ENCODE measurements at places on chromosomes 2 and 18.

DNA sequence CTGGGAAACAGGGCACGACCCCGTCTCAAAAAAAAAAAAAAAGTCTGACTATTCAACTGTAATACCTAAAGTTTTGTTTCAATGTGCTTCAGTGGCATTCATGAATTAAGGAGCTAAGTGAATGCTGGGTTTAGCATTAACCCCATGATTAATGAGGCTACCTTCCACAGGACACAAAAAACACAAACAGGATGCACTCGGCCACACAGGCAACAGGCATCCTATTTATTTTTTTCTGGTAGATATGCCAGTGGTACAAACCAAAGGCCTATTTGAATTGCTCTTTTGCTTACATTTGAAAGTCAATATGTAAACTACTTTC is 48.3 kb downstream of the CDH2 start:
- ATAC-seq = no peak

DNA sequence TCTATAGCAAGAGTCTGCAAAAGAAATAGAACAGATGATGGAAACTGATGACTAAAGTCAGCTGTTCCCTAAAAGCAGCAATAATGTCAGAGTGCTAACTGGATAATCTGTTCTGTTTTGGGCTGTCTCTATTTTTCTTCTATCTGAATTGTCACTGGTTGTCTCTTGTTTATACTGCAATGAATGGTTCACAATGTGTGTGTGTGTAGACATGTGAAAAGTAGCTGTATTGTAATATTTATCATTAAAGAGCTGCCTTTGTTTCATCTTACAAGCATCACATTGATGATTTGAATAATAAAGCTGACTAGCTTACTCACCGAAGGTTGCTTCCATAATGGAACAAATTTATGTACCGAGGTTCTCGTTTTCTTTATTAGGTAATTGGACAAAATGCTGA is 456.0 kb upstream of the ZEB2 start:
- no peak for ATAC-seq

GRCh38 chr2:234278556-234279255 is 218.2 kb downstream of the ARL4C start:
- ATAC-seq = no peak

- ATAC-seq = no peak
These were observed 1.5 kb upstream of the PROM2 start for GRCh38 chr2:95272781-95273180.

DNA sequence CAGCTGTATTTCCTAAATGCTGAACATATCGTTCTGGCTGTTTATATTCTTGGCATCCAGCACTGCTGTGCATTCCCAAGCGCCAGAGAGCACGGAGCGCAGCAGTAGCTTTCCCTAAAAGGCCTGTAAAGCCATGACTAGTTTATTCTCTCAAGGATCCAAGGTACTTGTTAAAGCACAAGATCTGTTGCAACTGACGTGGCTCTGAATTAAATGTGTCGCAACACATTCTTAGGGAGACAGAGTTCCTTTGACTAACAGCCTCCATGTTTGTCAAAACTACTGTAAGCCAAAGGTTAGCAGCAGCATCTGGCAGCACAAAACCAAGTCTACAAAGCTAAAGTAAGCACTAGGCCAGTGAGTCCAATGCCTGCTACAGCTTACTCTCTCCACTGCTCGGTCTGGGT is 188.6 kb upstream of the FN1 start:
- peak; percentile 94 for ATAC-seq

GRCh38 chr2:44948565-44949328 is 7.2 kb downstream of the SIX3 start:
- ATAC-seq = no peak

DNA sequence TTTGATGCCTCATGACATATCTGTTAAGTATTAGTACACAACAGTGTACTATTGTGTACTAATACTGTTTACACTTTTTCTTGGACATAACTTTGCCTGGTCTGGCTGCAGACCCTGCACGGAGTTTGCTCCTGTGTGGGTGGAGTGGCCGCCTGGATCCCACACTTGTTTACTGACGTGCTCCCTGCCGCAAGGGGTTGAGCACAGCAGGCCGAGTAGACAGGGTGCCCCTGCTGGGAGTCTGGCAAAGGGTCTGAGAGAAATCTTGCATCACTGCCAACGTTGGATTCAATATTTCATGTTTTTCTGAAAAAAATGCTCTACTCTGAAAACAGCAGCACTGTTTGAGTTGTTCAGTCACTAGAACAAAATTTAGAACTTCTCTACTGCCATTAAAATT is 59.0 kb downstream of the PDK1 start:
- ATAC-seq = no peak

- ATAC-seq = no peak
These were observed 12.3 kb downstream of the TOGARAM2 start for GRCh38 chr2:28993206-28993960.

DNA sequence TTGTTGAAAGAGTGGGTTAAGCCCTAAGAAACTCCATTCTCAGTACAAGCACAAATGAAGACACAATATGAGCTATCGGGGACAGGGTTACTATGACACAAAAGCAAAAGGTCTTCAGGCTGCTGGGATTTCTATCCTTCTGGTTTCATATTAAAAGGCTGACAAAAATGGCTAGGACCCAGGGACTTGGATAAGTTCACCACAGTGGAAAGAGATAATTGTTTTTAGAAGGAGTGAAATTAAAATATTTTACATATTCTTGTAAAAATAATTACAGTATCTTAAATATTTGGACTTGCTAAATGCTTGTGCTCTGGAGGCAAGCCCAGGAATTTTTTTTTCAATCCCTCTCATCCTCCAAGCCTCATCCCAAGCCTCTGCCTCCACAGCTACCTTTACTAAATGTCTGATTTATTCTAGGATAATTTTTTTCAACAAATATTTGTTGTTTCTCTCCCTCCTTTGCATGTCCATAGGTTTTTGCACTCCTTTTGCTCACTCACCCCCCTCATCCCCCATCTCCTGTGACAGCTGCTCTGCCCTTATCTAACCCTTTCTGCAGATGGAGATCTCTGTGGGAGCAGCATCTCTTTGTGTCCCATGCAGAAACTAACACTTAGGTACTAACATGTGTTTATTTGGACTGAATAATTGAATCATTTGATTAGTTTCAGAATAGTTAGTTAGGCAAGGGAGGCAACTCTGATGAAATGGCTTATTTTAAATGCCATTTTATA is 47.8 kb upstream of the NABP1 start:
- ATAC-seq = no peak

DNA sequence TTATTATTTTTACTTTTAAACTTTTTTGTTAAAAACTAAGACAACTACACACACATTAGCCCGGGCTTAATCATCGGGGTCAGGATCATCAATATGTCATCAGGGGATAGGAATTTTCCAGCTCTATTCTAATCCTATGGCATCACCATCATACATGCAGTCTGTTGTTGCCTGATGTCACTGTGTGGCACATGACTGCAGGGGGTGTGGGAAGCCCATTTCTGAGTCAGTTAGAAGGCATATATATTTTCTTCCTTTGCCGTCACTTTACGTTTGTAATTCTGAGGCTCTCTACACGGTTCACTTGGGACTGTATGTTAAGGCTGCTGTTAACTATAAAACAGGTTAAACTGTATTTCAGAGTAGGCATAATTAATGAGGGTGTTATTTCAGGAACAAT is 144.4 kb upstream of the ITGA6 start:
- ATAC-seq = no peak

DNA sequence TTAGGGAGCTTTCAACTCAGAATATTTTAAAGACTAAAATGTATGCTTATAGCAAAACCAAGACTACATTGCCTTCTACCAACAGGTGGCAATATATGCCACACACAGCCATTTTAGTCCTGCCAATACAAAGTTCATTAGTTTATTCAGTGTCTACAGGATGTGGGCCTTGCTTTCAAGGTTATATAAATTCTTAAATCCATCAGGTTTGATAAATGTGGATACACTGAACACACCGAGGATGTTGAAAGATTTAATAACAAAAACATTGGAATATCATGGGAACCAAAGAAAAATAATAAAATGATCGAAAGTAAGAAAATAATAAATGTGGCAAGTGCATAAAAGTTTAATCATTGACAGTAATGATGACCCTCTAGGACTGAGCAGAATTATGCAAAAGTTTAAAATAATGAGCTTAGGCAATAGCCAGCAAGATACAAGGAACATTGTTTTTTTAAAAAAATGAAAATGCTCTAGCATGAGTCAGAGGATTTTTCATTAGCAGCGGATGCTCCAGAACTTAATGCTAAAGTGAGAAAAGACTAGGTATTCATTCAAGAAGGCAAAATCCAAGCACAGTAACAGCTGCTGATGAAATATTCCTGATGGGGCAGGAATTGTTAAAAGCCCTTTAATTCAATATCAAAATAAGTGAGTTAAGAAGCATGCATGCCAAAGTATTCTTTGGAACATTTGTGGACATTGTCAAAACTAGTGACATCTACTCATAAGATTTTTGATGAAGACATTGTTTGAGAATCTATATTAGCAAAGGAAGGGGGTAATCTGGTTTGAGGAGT is 14.2 kb downstream of the SCN9A start:
- ATAC-seq = no peak

- ATAC-seq = no peak
These were observed 13.7 kb upstream of the TNP1 start for GRCh38 chr2:216873573-216873972.

- ATAC-seq = no peak
These were observed 13.3 kb upstream of the PXDN start for GRCh38 chr2:1757567-1757966.

GRCh38 chr18:73766910-73767515 is 380.6 kb downstream of the FBXO15 start:
- no peak for ATAC-seq

DNA sequence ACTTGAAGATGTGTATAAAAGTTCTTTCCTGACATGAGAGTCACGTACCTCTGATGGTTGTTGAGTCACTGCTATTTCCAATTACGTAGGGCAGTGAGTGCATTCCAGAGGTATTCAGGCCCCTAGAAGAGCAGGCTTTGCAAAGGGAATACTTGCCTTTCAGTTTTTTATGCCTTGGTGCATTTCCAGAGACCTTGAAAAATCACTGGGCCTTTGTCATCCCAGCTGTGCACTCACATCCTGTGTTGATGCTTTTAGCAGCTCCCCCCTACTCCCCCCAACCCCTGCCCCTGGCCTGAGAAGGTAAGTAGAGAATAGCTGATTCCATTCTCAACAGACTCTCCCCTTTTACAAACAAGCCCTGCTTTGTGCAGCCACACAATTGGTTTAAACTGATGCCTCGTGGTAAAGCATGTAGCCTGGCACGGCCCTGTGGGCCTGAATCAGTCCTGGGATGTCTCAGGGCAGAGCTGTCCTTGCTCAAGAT is 174.2 kb downstream of the PRPF40A start:
- ATAC-seq = peak; percentile 39

GRCh38 chr2:142033393-142033792 is 97.4 kb downstream of the LRP1B start:
- ATAC-seq = no peak

DNA sequence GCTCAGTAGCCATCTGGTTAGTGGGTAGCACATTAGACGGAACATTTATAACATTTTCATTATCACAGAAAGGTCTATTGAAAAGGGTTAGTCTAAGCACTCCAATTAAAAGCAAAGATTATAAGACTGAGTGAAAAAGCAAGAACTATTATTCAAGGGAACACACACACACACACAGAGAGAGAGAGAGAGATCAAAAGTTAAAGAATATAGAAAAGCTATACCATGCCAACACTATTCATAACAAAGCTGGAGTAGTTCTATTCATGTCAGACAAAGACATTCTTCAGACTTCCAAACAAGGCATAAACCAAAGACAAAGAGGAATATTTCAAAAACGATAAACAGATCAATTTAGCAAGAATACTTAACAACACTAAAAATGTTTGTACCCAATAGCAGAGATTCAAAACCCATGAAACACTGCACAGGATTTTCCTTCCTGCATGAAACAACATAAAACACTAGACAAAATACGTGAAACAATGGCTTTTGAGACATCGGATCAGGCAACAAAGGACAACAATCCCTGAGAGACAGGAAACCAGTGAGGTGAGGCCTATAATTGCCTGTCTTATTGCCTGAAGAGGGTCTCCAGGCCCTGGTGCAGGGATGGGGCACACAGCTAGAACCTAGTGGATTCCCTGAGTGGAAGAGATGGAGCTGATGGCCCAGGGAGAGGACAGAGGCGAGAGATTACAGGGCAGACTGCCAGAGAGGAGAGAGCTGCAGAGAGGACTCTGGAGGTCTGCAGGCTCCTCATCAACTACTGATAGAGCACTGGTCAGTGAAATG is 83.6 kb upstream of the NPAS2 start:
- ATAC-seq = no peak

DNA sequence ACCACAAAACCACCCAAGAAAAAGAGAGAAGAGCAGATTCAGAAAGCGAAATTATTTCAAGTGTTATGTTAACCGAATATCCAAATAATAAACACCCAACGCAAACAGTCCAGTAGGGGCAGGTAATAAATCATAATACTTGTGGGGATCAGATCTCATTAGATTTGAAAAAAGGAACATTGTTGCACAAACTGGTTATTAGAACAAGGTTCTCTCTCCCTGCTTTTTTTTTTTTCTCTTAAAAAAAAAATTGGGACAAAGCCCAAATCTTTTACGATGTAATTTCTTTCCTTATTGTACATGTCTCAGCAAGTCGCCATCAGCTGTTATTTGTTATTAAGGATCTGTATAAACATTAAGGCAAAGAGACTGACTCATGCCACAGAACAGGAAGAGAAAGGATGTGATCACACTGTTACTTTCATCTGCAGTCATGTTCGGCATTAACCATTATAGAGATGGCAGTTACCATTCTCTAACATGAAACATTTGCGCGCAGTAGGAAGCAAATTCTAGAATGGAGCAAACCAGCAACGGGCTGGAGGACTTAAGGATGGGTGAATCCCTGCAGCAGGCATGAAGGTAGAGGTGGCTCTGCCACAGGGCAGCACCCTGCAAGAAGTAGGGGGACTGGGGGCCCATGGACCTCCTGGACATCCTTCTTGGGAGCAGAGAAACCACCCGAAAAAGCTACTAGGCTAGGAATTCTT is 42.0 kb downstream of the EPHA4 start:
- no peak for ATAC-seq

GRCh38 chr2:139165601-139166000 is 385.4 kb upstream of the NXPH2 start:
- no peak for ATAC-seq

DNA sequence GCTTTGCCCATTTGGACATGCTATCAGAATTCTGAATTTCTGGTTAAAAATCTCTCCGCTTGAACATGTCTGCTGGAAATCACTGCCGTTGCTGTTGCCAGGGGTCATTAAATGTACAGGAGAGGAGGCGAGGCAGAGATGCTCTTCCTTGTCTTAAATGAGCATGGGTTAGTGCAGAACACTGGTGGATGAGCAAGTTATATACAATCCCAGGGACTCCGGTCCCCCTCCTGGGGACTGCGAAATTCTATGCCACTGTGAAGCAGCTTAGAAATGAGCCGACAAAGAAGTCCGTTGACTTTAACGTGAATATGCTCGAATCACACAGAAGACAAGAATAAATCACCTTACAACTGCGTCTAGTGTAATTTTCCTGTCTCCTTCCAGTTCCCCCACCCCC is 95.1 kb upstream of the KLHL14 start:
- no peak for ATAC-seq

GRCh38 chr2:208792766-208793165 is 386.2 kb downstream of the PTH2R start:
- ATAC-seq = no peak

- ATAC-seq = no peak
These were observed 5.7 kb upstream of the KRCC1 start for GRCh38 chr2:88061295-88061694.
